ENCODE measurements at places on chromosomes 2 and 18. TPM values are rescaled to one million over a fixed set of nuclear protein-coding genes. Genes with fewer than 3 reads are reported as not detected.

The G6PC2 gene
- not detected for total RNA-seq

The GNLY gene
- not detected for total RNA-seq

The SERPINB5 gene
- total RNA-seq = 130 TPM

The C2orf66 gene
- 0.69 TPM for total RNA-seq

The EVA1A gene
- 10.7 TPM for total RNA-seq

The SMYD1 gene
- total RNA-seq = 15.7 TPM

The OTOS gene
- total RNA-seq = not detected
